ENCODE measurements at places on chromosomes 7 and 10. TPM values are rescaled to one million over a fixed set of nuclear protein-coding genes. Genes with fewer than 3 reads are reported as not detected.

DNA sequence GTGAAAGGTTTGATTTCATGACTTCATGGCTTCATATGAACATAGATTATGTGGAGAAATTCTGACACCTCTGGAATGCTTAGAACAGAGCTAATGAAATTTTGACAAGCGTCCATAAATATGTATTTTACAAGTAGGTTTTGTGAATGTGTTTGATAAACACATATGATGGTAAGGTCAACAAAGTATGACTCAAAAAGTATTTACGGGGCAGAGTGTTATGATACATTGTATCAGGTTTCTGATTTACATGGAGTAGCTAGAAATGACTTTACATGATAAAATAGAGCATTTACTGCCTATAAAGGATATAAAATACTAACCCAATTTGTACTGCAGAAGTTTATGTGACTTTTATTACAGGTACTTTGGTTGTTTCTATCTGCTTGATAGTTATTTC, 206.3 kb downstream of the MDFIC start:
- no peak for DNase-seq

- no peak for DNase-seq
Measured at GRCh38 chr7:41193738-41194282, 509.1 kb downstream of the INHBA start.

DNA sequence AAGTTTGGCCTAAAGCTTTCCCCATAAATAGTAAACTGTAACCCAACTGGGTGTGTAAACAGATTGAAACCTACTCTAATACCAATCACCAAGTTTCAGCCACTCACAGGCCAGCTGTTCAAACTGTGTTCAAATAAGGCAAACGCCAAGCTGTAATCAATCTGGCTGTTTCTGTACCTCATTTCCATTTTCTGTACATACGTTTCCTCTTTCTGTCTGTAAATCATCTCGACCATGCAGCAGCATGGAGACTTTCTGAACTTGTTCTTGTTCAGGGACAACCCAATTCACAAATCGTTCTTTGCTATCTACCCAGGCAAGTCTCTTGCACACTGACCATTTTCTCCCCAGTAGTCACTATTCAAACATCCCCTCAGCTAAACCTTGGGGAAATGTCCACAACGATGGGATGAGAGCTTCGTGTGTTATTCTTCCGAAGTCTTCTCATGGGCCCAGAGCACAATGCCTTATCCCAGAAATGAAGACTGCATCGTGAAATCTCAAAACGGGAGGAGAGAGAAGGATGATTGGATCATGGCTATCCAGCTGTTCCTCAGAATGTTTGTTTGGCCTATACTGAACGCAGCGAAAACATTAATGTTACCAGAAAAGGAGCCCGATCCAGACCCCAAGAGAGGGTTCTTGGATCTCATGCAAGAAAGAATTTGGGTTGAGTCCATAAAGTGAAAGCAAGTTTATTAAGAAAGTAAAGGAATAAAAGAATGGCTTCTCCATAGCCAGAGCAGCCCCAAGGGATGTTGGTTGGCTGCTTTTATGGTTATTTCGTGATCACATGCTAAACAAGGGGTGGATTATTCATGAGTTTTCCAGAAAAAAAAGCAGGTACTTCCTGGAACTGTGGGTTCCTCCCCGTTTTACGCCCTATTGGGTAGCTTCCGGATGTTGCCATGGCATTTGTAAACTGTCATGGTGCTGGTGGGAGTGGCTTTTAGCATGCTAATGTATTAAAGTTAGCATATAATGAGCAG, 86.2 kb downstream of the SLC16A9 start:
- no peak for DNase-seq

GRCh38 chr7:130273933-130274255, 7.2 kb downstream of the CPA2 start:
- no peak for DNase-seq

GRCh38 chr7:137527634-137528033, 184.1 kb upstream of the PTN start:
- DNase-seq: no peak

- no peak for DNase-seq
Measured at GRCh38 chr7:55381189-55381588, 16.1 kb downstream of the LANCL2 start.

DNA sequence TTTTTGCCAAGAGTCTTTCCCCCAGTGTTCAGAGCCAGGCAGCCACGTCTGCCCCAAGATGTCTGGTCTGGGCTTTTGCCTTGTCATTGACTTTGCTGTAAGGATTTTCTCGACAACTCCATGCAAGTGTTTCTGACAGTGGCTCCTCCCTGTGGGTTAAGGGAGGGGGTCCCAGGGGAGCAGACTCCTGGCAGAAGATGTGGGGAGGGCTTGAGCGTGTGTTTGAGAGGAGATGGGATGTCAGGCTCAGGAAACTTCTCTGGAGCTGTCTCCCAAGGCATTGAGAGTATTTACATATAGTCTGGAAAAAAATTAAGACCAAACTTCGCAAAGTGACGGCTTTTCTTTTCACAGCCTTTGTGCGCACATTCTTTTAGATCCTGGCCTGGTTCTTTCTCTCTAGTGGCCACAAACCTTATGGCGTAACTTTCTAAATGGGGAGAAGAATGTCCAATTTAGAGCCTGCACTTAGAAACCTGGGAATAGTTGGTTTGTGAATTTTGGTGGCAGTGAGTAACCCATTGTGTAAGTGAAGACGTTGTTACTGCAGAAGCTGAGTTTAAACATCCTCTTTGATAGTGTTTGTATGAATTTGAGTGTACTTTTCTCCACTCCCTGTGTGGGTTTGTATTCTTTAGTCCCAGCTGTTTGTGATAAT, 201.5 kb downstream of the LRMDA start:
- no peak for DNase-seq

- DNase-seq: no peak
Measured at GRCh38 chr10:54525816-54526215, 275.2 kb downstream of the PCDH15 start.

GRCh38 chr10:99926925-99927720, 82.6 kb downstream of the DNMBP start:
- DNase-seq: peak; percentile 79

DNA sequence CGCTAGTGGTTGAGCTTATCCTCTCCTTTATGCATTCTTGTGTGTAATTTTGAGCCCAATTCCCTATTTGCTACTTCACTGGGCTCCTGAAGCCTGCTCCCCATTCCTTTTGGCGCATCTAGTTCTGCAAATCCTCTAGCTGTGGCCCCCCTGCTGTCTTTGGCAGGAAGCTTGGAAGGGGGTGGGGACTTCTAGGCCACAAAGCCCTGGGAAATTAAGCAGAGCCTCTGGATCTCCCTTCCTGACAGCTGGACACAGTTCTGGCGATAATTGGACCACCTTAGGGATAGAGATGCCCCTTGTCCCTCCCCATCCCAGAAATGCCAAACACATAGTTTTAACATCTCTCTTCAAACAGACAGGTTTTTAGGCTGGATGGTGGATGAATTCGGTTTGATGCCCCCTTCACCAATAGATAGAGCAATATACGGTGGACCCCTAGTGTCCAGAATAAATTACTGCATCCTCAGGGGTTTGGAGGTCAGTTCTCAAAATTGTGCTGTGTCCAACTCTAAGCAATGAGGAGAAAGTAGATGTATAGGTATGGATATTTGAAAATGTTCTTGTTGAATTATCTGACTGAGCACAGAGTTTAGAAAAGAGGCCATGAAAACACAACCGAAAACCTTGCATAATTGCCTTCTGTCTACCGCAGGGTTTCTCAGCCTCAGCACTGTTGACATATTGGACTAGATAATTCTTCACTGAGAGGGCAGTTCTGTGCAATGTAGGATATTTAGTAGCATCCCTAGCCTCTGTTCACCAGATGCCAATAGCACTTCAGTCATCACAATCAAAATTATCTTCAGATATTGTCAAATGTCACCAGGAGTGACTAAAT, 75.5 kb downstream of the PAPSS2 start:
- DNase-seq: peak; percentile 48

- no peak for DNase-seq
Measured at GRCh38 chr10:115903207-115903606, 369.8 kb downstream of the GFRA1 start.

GRCh38 chr7:2019711-2020511, 212.8 kb downstream of the MAD1L1 start:
- peak; percentile 10 for DNase-seq

GRCh38 chr7:84231157-84231556, 36.6 kb upstream of the SEMA3A start:
- DNase-seq: no peak

- DNase-seq: no peak
Measured at GRCh38 chr7:27714831-27715444, 25.0 kb upstream of the TAX1BP1 start.

- DNase-seq: no peak
Measured at GRCh38 chr7:68694656-68695055, 903.6 kb upstream of the AUTS2 start.

DNA sequence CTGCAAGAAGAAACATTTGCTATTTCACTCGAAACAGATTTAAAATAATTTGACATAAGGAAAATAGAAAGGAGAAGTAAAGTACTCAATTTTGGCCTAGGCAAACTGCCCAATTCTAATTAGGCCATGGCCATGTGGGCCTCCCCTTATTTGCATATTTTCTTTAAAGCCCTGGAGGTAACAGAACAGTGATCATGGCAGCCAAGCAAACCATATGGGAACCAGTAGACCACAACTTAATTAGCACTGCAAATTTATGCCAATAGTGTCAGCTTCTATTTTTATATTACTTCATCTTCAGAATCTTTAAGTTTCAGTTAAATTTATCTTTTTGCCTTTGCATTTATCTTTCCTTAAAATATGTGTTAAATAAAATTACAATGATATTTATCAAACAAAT, 63.3 kb upstream of the THSD7A start:
- DNase-seq: no peak

DNA sequence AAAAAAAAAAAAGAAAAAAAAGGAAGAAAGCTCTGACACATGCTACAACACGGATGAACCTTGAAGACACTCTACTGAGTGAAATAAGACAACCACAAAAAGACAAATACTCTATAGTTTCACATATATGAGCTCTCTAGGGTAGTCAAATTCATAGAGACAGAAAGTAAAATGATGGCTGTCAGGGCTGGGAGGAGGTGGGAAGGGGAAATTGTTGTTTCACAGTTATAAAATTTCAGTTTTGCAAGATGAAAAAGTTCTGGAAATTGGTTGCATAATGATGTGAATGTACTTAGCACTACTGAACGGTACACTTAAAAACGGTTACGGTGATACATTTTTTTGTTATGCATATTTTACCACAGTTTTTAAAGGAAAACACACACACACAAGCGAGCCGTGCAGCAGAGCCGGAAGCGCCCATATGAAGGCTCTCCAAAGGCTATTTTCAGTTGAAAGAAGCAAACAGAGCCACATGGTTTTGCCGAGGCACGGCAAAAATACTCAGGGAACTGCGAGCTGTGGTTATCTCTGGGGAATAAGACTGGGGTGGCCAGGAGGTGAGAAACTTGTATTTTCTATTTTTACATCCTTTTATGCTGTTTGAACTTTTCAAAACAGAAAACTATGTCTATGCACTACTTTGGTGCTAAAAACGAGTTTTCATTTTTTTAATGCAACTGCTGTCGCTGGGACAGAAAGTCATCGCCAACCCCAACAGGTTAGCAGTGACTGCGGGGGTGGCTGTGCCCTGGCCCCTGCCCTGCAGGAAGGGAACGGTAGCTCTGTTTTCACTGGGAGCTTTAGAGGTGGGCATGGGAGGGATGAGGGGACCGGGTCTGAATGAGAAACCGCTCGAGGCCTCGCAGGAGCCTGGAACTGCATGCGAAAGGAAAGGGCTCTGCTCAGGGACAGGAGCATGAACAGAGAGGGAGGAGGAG, 132.9 kb downstream of the OAT start:
- DNase-seq: no peak

DNA sequence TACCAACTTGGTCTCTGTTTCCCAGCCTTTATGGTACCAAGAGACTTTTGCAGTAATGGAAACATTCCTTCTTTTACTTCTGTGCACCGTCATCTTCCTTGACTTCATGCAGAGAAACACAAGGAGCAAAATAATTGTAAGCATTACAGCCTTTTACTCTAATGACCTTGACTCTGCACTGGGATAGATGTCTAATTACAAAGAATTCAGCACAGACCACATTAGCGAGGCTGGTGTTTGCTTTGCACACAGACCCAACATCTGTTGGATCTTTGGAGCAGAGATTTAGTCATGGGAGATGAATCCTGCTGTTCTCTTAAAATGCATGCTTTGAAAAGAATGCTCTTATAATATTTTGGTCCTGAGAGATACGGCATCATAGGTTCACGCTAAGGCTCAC, 261.6 kb downstream of the TWIST1 start:
- DNase-seq: no peak

- DNase-seq: no peak
Measured at GRCh38 chr10:18504161-18504560, 147.2 kb downstream of the NSUN6 start.

- DNase-seq: no peak
Measured at GRCh38 chr7:159099711-159100231, 44.9 kb downstream of the VIPR2 start.

DNA sequence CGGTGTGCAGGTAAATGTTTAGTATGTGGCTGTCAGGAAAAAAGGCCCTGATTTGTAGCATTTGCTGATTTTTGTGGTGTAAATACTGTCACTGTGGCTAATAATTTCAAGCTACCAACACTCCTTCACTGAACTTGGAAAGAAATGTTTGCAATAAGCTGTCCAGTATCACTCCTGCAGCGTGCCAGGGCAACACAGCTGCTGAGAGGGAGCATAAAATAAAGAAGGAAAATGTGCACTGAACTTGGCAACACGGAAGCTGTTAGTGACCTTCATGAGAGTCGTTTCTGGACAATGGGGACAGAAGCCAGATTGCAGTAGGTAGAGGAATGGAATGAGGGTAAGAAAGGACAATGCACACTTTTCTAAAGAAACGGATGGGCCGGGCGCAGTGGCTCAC, 37.9 kb upstream of the FHIP2A start:
- DNase-seq: no peak

- DNase-seq: no peak
Measured at GRCh38 chr10:88297103-88297502, 286.0 kb downstream of the RNLS start.

- DNase-seq: no peak
Measured at GRCh38 chr10:103181244-103181643, 11.8 kb downstream of the NT5C2 start.

GRCh38 chr7:116306409-116307048, 96.2 kb downstream of the TES start:
- no peak for DNase-seq

GRCh38 chr10:72096115-72097000, 8.0 kb upstream of the SPOCK2 start:
- no peak for DNase-seq

GRCh38 chr7:4957847-4958476, 1.0 kb downstream of the MMD2 start:
- no peak for DNase-seq

PRKCQ gene
- 45.7 TPM for total RNA-seq

ABCF2 gene
- 39.4 TPM for total RNA-seq

NODAL gene
- not detected for total RNA-seq

MEOX2 gene
- total RNA-seq: 7.5 TPM

ZNF117 gene
- total RNA-seq: 11.0 TPM

GAD2 gene
- not detected for total RNA-seq

MKI67 gene
- 1.1 TPM for total RNA-seq

SPDYE6 gene
- not detected for total RNA-seq

PDK4 gene
- 37.9 TPM for total RNA-seq

WDFY4 gene
- 1.4 TPM for total RNA-seq

ZNF107 gene
- 12.7 TPM for total RNA-seq

WEE2 gene
- total RNA-seq: not detected

HABP2 gene
- not detected for total RNA-seq

MSS51 gene
- total RNA-seq: 0.94 TPM

CFAP58 gene
- total RNA-seq: 1.3 TPM

PDE6C gene
- total RNA-seq: not detected

CPXM2 gene
- 8.0 TPM for total RNA-seq

PLAU gene
- 6.0 TPM for total RNA-seq

SORBS1 gene
- 21.5 TPM for total RNA-seq

MMD2 gene
- total RNA-seq: 0.13 TPM

VSTM4 gene
- 109 TPM for total RNA-seq

NOBOX gene
- total RNA-seq: not detected

ZNF467 gene
- total RNA-seq: 18.8 TPM
